Large intestine (tissue), 12 donors: ENCODE measurements at places on chromosomes 16 and 17. TPM values are rescaled to one million over a fixed set of nuclear protein-coding genes. Genes with fewer than 3 reads are reported as not detected.
A peak's percentile ranks its signal among the peaks of the same experiment; 100 is the strongest.

DNA sequence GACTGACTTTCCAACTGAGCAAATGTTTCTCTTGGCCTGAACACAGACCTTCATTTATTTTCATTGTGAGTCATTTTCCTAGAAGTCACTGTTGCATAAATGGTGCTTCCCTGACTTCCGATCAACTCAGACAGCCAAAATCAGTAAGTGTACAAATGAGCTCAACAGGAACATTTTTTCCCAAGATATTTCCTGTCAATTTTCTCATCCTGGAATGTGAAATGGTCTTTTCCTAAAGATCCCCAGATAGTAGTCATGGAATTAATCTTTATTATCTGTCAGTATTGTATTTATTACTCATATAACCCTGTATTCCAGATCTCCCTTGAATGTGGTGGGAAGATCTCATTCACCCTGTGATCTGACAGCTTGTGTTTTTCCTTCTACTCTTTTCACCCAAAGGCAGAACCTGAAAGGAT is 360.3 kb upstream of the KIF2B start:
- no peak for DNase-seq

GRCh38 chr16:68644715-68645493 is at the start of gene CDH3:
TSS of gene CDH3 (plus strand) at chr16:68645310. CDS start at chr16:68645380, 70 bp downstream.
- DNase-seq, result peak; percentile 80

DNA sequence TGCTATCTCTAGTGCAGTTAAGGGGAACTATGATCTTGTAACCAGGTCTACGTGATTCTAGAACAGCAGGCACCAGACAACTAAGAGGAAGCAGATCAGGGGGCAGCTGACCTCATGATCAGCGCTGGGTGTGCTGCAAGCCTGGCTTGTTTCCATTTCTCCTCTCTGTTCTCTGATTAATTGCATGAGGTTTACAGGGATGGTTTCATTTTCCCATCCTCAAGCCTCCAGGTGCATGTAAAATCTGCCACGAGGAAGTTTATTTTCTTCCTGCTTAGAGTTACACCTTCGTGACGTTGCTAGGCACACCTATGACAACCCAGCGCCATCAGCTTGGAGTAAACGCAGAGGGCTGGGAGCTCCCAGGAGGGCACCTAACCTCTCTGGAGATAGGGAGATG is 4.3 kb upstream of the NUPR1 start:
- DNase-seq, result peak; percentile 95

DNA sequence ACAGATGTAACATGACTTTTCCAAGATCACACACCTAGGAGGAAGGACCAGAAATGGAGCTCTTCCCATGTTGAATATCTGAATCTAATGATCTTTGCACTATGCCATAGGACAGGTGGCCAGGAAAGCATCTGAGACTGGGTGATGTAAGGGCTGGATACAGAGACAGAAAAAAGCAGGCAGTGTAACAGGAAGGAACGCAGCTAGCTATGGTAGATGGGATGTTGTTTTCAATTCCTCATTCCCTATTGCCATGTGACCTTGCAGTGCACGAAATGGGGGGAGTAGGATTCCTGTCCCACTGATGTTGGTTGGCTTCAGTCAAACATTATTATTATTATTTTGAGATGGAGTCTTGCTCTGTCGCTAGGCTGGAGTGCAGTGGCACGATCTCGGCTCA is 3.7 kb upstream of the NPIPB15 start:
- DNase-seq, result no peak

DNA sequence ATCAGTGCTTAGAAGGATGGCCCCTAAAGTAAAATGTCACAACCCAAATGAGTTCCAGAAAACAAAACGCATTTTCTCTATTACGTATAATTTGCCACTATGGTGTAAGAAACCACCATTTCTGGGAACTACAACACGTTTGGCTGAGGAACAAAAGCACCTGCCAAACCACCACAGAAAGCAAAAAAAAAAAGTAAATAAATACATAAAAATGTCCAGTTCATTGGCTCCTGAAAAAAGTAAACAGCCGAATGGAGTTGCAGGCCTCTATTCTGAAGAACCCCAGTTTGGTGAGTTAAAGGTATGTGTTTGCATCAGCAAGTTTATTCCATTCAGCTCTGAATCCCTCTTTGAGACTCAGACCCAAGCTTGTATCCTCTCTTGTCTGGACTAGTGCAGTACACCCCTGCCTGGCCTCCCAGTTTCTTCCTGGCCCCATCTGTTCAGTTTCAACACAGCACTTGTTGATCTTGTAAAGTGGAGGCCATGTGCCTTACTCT is 36.9 kb downstream of the ERN1 start:
- DNase-seq, result no peak

DNA sequence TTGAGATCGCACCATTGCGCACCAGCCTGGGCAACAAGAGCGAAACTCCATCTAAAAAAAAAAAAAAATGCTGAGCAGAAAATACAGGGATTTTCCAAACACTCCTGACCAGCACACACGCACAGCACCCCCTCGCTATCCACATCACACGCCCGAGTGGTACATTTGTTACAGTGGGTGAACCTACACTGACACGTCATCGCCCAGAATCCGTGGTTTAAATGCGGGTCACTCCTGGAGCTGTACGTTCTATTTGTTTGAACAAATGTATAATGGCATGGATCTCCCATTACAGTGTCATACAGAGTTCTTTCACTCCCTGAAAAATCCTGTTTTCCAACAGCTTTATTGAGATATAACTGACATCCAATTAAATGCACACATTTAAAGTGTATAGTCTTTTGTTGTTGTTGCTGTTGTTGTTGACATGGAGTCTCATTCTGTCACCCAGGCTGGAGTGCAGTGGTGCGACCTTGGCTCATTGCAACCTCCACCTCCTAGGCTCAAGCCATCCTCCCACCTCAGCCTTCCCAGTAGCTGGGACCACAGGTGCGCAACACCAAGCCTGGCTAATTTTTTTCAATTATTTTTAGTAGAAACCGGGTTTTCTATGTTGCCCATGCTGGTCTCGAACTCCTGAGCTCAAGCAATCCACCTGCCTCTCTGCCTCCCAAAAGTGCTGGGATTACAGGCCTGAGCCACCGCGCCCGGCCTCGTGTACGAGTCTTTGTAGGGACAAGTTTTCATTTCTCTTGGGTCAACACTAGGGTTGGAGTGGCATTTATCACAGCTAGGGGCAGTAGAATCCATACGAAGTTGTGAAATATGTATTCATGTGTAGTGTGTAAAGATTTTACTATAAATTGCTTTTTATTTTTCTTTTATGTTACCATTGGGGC is 4.4 kb upstream of the CARHSP1 start:
- no peak for DNase-seq

GRCh38 chr17:76432004-76432403 is 20.9 kb downstream of the UBE2O start:
- DNase-seq, result no peak

DNA sequence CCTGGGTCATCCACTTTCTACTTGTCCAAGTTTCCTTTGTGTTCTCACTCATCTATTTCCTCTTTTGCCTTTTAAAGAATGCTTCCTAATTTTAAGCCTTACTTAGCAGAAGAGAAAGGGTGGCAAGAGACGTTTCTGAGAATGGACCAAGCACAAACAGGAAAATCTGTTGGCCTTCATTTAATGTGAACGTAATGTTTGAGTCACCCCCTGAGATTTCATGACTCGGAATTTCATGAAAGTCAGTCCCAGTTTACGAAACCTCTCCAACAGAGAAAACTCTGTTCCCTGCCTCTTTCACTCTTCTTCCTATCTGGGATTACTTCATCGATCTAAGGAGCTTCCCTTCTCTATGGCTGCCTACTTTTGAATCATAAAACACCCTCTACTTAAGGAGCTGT is at the start of gene CD300E:
CD300E (minus strand) TSS at position 46 of the 401 bp plus-strand sequence. CDS start 117 bp downstream, outside the sequence.
- no peak for DNase-seq

GRCh38 chr17:19242323-19242722 is 5.2 kb downstream of the EPN2 start:
- DNase-seq, result no peak

Gene HES7
- polyA plus RNA-seq, result 0.16 TPM
